Activated CD4-positive, alpha-beta T cell treated with anti-CD3 and anti-CD28 coated beads, Interleukin-2, amount 10 ng/mL, durations not matched to agents 24 days and 14 days (primary cell): ENCODE measurements at places on chromosomes 5 and 9. TPM values are rescaled to one million over a fixed set of nuclear protein-coding genes. Genes with fewer than 3 reads are reported as not detected.

SUB1 gene
- 403 and 404 TPM in 2 replicates for total RNA-seq

FOXD4 gene
- total RNA-seq, result not detected in 2 replicates

ARL14EPL gene
- not detected in 2 replicates for total RNA-seq

SMIM32 gene
- total RNA-seq, result not detected in 2 replicates

DNA sequence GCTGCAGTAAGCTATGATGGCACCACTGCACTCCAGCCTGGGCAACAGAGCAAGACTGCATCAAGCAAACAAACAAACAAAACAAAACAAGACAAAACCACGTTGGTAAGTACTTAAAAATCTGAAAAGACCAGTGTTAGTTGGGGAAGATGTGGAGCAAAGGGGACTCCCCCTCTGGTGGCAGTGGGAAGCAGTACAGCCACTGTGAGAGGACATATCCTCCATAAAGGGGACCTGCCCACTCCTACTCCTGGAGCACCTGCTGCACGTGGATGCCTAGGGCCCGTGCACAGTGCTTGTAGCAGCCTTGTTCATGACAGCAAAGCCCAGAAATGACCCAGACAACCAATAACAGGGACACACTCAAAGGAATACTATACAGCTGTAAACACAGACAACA is 17.0 kb upstream of the IPPK start:
- no peak overlapping the region for H3K4me3 ChIP-seq
- H3K27me3 ChIP-seq, result peaks cover 10% of the 10 kb centered on the region
- H3K27ac ChIP-seq, result no peak overlapping the region
- no peak for DNase-seq
- H3K4me1 ChIP-seq, result no peaks in the 10 kb centered on the region
- H3K36me3 ChIP-seq, result no peaks in the 10 kb centered on the region

- no peak overlapping the region for H3K27ac ChIP-seq
- no peak overlapping the region for H3K4me3 ChIP-seq
- peak; percentile 44 for DNase-seq
- H3K36me3 ChIP-seq, result peaks cover 6% of the 10 kb centered on the region
Measured at GRCh38 chr5:75664979-75665378, 52.3 kb downstream of the POC5 start.

- H3K36me3 ChIP-seq, result peaks cover 18% of the 10 kb centered on the region
- no peaks in the 10 kb centered on the region for H3K27me3 ChIP-seq
- peaks cover 68% of the 10 kb centered on the region for H3K4me1 ChIP-seq
Measured at GRCh38 chr9:5843794-5844471, 11.0 kb upstream of the ERMP1 start.
